ENCODE measurements at places on chromosomes 16 and 17.
A peak's percentile ranks its signal among the peaks of the same experiment; 100 is the strongest.

DNA sequence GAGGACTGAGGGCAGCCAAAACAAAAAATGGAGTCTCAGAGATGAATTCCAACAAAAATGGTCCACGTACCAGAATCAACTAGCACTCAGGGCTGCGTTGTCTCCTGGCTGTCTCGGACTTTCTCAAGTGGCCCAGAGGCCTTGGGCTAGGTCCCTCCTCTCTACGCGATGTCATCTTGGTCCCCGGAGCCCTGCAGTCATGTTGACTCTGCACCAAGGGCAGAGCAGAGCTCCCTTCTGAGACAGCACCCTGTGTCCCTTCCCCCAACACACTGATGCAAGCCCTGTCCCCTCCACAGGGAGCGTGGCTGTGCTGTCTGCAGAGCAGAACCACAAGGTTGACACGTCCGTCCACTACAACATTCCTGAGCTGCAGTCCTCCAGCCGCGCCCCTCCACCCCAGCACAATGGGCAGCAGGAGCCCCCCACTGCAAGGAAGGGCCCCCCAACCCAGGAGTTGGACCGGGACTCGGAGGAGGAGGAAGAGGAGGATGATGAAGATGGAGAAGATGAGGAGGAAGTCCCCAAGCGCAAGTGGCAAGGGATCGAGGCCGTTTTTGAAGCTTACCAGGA is 20.8 kb downstream of the GINS2 start:
- H3K4me3 ChIP-seq: no peak overlapping the region
- no peaks in the 10 kb centered on the region for H3K4me1 ChIP-seq
- H3K27me3 ChIP-seq: no peaks in the 10 kb centered on the region
- H3K27ac ChIP-seq: no peak overlapping the region

DNA sequence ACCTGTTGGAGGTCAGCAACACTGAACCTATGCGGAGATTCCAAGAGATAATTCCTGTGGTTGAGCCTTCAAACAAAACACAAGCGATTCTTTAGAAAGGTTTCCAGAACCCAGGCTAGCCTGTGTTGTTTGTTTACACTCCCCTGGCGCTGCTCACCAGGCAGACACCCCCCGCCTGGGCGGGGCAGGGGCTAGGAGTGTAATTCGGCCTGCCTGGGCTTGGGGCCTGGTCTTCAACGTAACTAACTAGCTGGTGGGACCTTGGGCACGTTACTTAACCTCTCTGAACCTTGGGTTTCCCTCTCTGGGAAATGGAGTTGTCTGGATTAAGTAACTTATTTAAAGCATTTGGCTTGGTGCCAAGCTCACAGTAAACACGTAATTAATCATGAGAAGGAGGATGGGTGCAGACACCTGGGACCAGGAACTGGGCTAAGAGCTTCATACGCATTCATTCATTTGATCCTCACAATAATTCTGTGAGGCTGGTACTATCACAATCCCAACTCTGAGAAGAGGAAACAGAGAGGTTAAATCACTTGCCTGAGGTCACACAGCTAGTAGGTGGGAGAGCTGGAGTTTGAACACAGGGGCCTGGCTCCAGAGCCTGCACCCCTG is 7.6 kb upstream of the ARHGAP27 start:
- no peak overlapping the region for H3K4me3 ChIP-seq
- no peak overlapping the region for H3K27ac ChIP-seq
- peak; percentile 60 for DNase-seq
- no peaks in the 10 kb centered on the region for H3K27me3 ChIP-seq
- no peaks in the 10 kb centered on the region for H3K4me1 ChIP-seq
- peaks cover 6% of the 10 kb centered on the region for H3K36me3 ChIP-seq

DNA sequence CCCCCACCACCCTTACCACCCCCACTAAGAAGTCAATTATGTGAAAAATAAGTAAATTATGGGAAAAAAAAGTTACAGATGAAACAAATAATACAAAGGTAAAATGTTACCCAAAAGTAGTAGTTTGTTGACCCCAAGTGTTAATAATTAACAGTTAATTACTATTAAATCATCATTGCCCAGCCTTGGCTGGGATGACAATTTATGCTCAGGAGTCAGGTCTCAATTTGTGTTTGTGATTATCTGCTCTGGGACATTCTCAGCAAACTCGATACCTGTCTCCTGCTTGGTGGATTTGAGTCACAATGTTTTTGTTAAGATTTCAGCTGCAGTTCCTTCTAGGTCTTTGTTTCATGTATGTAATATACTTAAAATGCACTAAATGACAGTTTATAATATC is 172.3 kb upstream of the IRX3 start:
- DNase-seq: no peak
- H3K27me3 ChIP-seq: no peaks in the 10 kb centered on the region
- no peaks in the 10 kb centered on the region for H3K36me3 ChIP-seq
- no peak overlapping the region for H3K4me3 ChIP-seq
- no peaks in the 10 kb centered on the region for H3K4me1 ChIP-seq

DNA sequence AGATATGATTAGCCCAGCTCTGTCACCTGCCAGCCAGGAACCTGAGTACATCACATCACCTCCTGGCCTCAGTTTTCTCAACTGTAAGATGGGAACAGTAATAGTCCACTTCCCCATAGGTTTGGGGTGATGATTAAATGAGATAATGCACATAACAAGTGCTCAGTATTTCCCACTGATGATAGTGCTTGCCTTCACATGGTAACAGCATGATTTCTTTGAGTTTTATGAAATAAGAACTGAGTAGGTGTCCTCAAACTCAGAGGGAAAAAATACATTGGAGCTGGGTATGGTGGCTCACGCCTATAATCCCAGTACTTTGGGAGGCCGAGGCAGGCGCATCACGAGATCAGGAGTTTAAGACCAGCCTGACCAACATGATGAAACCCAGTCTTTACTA is 30.1 kb upstream of the SNN start:
- H3K27me3 ChIP-seq: no peaks in the 10 kb centered on the region
- no peak for DNase-seq
- H3K27ac ChIP-seq: no peak overlapping the region
- peaks cover 13% of the 10 kb centered on the region for H3K4me1 ChIP-seq
- no peaks in the 10 kb centered on the region for H3K36me3 ChIP-seq

- DNase-seq: no peak
- H3K4me3 ChIP-seq: no peak overlapping the region
- peaks cover 23% of the 10 kb centered on the region for H3K4me1 ChIP-seq
- no peaks in the 10 kb centered on the region for H3K36me3 ChIP-seq
- H3K27me3 ChIP-seq: no peaks in the 10 kb centered on the region
Measured at GRCh38 chr17:76254275-76254674, 10.9 kb upstream of the UBALD2 start.

Measured in kidney (tissue), 22 donors.